ENCODE measurements at places on chromosomes 7 and 10. TPM values are rescaled to one million over a fixed set of nuclear protein-coding genes. Genes with fewer than 3 reads are reported as not detected.

- DNase-seq = no peak
Measured at GRCh38 chr10:123554656-123555055, 111.5 kb upstream of the GPR26 start.

The SFMBT2 gene
- 7.0 TPM for polyA plus RNA-seq

- no peak for DNase-seq
Measured at GRCh38 chr10:67923551-67923950, 39.1 kb downstream of the SIRT1 start.

DNA sequence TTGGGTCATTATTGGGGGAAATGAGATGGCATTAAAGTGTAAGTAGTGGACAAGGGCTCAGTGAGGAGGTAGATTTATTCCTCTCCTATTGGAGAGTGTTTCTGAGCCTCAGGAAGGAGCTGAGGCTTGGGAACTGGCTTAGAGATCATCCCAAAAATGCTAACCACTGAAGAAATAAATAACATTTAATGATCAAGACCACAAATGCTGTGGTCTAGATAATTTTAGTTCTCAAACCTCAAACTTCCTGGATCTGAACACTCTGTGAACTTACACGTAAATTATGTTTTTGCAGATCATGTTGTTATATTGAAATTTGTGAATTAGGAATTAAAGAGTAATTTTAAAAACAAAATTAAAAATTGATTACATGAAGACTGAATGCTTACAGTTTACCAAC, 27.3 kb downstream of the MDFIC start:
- DNase-seq = no peak

The MLLT10 gene
- 37.7 TPM for polyA plus RNA-seq

The DMTF1 gene
- polyA plus RNA-seq = 170 TPM

DNA sequence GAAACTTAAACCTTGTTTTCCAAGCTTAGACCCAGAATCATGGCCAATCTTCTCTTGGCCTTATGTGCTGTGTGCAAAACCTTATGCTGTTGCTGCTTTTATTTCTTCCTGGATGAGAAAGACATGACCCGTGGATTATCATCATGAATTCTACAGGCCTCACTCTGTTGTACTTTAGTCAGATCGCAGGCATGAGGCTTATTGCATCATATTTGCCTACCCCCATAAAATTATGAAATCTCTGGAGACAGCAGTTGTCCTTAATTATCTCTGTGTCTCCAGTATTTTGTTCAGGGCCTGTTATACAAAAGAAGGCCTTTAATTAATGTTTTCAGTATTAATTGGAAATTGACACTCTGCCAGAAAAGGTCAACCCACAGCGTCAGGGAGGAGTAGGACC, 71.6 kb downstream of the PLCE1 start:
- no peak for DNase-seq

The SDK1 gene
- polyA plus RNA-seq = 6.5 TPM

DNA sequence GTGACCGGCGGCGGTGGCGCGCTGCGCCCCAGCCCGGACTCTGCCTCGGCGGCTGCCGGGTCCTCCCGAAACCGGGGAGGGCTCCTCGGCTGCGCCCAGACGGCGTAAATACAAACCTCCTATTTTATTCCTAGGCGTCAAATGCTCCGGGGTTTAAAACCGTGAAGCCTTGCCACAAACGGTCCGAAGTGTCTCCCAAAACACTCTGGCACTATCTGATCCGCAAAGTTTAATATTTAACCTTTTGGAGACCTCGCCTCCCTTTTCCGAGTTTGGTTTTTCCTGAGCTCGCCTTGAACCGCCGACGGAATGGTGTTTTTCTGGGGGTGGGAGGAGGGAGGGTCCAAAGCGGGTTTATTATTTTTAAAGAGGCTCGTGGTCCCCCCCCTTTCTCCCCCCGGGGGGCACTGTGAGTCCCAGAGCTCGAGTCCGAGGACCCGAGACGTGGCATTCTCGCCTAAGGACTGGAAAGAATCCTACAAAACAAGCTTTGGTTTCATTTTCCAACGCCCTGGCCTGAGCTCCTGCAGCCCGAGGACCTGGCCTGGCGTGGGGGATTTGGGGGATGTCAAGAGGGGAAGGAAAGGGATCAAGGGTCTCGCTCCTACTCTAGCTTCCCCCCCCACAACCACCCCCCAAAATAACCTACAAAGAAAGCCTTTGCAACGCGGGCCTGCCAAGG, 1.8 kb downstream of the TNRC18 start:
- DNase-seq = no peak

- DNase-seq = no peak
Measured at GRCh38 chr10:33211106-33211878, 123.2 kb downstream of the NRP1 start.

The RAMP3 gene
- polyA plus RNA-seq = 4.7 TPM

The IDI2 gene
- polyA plus RNA-seq = not detected

The CH25H gene
- 2.7 TPM for polyA plus RNA-seq

DNA sequence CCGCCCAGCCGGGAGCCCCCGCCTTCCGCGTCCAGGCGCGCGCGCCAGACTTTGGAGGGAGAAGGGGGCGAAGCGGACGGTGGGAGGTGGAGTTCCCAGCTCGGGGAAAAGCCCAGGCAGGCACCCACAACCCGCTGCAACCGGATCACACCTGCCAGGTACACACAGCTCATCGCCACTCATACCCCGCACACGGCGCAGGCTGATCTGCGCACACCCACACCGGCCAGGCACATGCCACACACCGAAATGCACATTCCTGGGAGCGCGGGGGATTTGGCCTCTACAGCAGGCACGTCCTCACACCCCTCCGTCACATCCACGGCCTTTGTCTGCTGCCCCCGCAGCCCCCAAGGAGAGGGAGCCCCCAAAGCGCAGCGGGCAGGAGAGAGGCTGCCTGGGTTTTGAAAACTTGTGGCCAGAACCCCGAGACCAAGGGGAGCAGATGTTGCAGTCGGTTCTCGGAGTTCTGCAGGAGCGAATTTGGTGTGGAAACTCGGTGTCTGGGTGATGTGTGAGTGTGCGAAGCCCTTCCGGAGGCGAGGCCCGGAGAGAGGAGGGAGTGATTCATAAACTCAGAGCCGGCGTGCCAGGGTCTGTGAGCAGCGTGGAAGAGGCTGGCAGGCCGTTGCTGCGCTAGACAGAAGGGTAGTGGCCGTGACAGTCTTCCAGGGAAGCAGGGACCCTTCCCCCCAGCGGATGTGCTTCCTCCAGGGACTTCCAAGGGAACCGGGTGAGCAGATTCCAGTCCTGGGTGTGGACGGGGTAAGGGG, 734 bp downstream of the CHST3 start:
- no peak for DNase-seq

DNA sequence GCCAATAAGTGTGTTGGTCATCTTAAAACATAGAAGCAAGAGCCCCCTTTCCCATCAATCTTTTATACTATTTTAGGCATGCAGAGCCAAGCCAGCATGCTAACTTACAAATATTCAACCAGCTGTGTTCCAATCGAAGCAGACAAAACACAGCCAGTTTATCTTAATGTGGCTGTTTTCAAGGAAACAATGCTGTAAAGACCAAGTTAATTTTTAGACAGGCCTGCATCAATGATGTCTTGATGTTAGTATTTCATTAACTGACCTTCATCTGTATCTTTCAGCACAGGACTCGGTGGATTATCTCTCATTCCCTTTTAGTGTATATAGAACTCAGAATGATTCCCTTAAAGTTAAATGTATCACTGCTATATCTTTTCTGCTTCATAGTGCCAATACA, 262.0 kb upstream of the ZWINT start:
- no peak for DNase-seq

GRCh38 chr7:18505870-18506460, 10.4 kb downstream of the HDAC9 start:
- no peak for DNase-seq

GRCh38 chr7:138979988-138980562, 1.1 kb downstream of the KIAA1549 start:
- no peak for DNase-seq

DNA sequence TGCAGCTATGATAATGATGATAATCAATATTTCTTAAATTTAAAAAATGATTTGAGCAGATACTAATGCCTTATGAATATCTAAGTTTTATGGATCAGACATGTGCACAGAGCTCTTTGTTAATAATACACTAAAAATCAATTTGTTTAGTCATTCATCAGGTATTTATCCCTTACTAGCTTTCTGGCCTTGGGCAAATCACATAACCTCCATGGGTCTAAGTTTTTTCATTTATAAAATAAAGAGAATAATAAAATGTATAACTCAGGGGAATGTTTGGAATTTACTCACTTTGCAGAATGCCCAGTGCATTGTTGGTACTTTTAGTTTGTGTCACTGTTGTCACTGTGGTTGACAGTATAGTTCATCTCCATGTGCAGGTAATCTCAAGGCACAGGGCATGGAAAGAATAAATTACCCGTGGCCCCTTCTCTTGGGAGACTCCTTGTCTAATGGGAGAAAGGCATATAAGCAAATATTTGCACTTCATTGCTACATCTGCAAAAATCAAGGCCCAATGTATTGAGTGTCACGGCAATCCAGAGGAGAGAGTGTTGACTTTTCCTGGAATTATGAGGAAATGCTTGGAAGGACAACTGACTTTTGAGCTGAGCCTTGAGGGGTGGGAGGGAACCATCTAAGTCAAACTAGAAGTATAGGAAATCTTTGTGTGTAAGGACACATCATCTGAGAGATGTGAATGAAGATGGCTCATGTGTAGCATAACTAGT, 64.7 kb upstream of the CTTNBP2 start:
- DNase-seq = no peak

GRCh38 chr10:96410296-96410695, 51.5 kb upstream of the OPALIN start:
- no peak for DNase-seq
